AG09309 (cell line): ENCODE measurements at places on chromosomes 12 and 14.
A peak's percentile ranks its signal among the peaks of the same experiment; 100 is the strongest.

DNA sequence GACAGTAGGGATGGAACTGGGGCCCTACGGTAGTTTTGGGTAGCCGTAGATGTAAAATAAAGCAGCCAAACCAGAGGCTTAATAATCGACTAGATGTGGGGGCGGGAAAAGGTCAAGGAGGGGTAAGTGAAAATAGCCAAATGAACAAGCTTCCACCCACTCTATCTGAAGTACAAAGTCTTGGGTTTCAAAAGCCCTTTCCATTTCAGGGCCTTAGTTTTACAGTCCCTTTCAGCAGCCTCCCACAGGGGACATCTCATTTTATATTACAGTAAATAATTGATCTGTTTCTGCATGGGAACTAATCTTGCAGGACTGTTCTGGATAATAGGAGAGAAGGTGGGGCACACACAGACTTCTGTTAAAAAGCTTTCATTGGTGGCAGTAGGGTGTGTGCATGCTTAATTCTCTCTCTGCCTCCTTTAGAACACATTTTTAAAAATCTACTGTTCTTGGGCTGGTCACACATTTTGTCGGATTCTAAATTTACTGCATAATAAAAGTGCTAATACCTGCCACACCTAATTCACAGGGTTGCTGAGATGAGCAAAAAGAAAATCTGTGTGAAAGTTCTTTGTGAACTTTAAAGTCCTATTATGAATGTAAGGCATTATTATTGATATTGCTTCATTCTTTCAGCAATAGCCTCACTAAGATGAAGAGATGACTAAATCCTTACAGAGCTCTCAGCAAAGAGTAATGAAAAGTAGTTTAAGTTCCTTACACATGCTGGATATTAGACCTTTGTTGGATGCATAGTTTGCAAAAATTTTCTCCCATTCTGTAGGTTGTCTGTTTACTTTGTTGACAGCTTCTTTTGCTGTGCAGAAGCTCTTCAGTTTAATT is 104.6 kb downstream of the ITPR2 start:
- no peak for DNase-seq

DNA sequence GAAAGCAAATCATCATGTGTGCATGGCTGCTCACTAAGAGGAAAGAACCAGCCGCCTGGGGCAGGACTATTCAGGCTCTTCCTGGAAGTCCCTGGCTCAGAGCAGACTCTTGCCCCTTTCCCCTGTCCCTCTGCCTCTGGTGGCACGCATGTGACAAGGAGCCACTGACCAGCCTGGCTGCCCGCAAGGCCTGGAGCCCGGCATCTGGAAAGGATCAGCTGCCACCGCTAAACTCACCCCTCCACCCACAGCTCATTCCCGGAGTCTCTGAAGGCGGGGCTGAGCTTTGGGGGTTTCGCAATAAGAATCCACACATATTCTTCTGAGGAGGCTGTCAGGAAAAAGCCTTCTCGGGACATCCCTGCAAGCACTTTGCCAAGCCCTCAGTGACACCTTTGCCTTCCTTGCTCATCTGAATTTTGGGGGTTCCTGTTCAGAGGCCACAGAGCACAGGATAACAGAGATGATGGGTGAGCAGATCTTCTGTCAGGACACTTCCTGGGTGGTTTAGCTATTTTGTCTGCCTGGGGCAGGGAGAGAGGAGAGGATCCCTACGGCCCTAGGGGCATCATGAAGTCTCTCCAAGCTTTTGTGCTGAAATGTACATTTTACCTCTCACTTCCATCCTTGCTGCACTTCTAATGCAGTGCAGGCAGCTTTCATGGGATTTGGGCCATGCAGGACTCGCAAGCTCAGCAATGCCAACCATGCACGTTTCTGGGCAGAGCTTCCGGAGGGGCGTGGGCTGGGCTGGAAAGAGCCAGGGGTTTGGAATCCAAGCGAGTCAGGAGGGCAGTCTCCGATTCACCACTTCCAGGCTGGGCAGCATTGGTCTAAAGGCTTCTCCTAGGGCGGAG is 124.8 kb upstream of the MAP1LC3B2 start:
- peak; percentile 85 for DNase-seq

DNA sequence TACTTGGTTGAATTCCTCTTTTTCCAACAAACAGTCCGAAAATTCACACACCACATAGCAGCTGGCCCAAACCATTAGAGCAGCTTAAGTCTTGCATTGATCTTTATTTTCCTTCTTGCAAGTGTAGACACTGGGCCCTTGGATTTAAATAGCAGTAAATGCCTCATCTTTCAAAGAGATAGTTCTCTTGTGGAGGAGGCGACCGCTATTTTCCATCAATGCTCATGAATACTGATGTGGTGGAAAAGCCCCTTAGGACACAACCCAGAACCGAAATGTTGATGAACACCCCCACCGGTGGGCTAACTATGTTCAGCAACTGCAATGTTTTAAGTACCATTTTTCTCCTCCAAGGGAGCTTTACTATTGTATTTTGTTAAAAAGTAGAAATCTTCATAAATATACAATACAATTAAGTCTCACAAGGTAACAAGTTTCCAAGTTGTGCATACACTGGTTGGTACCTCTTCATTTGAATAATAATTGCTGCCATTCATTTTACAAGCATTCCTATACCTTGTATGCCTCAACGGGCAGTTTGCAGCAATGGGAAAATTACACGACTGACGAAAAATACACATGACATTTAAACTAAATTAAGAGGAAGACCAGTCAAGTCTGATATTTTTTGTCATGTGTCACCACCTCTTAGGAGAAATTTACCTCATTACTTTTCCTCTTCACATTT is 18.0 kb downstream of the NIN start:
- DNase-seq, result no peak

GRCh38 chr12:106113824-106114446 is 24.8 kb downstream of the NUAK1 start:
- no peak for DNase-seq

DNA sequence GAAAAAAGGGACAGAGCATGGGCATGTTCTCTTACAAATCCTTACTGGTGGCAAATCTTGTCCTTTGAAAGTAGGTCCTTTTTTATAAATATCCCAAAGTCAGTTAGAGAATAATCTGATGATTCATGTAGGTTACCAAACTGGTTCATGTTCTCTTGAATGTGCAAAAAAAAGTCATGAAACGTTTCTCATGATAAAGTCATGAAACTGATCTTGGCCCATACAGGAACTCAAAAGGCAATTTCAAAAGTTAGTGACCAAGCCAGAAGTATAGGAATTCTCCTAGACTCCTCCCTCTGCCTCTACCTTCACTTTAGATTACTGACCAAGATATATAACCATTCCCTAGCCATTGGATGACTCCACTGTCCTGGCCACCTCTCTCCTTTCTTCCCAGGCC is 27.3 kb upstream of the SPTSSA start:
- no peak for DNase-seq
